ENCODE measurements at places on chromosomes 4 and X.

DNA sequence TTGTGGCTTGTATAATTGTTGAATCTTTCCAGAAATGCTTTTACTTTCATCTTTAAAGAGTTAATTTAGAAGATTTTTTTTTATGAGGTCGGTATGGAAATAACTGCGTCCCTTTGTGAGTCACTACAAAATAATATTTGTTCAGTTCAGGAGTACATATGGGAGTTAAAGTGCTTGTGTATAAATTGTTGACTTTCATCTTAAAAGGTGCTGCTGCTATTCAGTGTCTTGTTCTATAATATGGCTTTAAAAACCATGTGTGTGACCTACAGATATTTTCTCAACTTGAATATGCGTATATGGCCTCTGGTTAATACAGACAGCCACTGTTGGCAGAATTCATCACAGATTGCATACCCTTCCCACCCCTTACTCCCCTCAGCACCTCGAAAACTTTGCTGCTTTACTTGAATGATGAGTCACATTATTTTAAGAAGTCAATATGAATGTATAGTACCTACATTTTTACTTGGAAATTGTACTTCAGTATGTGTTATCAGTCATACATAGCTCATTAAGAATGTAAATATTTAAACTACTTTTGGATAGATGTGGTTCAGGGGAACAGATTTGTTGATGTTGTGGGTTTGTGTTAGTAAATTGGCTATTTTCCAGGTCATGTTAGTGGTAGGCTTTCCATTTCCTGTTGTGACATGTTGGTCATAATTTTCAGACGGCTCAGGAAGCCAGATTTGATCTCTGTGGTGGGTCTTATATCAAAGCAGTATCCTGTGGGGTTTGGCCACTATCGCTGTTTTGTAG lies 1.5 kb downstream of the CLCN3 start:
- no peak for DNase-seq

- no peak for DNase-seq
Observed at GRCh38 chr4:153510252-153511001, 44.3 kb downstream of the TMEM131L start.

- DNase-seq: no peak
Observed at GRCh38 chr4:18404642-18405041, 383.1 kb upstream of the LCORL start.

DNA sequence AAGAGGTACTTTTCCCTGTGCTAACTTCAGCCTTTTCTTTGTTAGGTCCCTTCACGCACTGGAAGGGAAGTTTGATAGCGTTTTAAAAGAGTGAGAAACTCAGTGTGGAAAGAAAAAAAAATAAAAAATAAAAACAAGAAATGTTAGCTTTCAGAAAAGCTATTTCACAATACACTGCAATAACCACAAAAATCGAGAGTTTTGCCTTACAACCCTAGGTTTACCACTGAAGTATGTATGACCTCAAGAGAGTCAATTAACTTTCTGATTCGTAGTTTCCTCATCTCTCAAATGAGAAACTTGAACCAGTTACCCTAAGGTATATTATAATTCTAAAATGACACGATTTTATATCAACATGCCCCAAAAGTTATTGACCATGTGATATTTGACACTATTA lies 93.9 kb upstream of the JADE1 start:
- no peak for DNase-seq

DNA sequence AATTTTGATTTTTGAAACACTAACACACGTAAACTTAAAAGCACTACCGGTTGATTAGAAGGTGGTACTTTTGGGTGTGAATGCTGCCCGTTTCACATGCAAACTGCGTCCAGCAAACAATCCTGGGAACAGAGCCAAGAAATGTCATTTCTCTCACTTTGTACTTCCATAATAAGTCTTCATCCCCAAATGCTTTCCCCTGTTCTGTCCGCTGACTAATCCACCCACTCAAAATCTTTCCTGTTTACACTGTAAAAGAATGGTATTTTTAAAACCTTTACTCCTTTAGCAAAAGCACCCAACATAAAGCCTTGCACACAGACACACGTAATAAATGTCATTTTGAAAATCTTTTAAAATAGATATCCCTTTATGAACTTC lies 39.1 kb upstream of the PDLIM5 start:
- DNase-seq: no peak

- no peak for DNase-seq
Observed at GRCh38 chr4:10237131-10237530, 120.5 kb upstream of the WDR1 start.

GRCh38 chr4:11931266-11931820 lies 502.6 kb upstream of the HS3ST1 start:
- DNase-seq: no peak

GRCh38 chr4:84028340-84028739 lies 470.8 kb downstream of the NKX6-1 start:
- no peak for DNase-seq

DNA sequence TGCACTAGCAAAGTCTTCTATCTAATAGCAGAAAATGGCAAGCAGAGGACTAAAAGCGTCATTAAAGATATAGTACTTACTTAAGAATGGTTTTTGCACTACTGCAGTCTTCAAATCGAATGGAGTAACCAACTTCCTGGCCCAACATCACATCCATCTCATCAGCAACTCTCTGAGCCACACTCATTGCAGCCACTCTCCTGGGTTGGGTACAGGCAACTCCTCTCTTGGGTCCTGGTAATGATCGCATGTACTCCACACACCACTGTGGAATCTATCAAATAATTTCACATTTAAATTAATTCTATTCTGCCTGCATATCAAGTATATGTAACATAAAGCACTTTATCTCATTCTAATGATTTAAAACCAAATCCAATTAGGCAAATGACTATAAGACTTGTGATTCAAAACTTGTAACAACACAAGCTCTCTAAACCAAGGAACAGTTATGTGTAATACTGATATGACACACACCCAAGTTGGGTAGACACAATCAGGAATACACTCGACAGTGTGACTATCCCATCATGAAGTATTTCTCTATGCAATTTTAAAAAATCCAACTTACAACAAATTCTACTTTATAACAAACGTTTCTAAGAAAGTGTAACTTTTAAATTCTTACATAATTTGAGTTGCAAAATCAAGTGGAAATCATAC lies 13.6 kb downstream of the DHX15 start:
- DNase-seq: no peak

DNA sequence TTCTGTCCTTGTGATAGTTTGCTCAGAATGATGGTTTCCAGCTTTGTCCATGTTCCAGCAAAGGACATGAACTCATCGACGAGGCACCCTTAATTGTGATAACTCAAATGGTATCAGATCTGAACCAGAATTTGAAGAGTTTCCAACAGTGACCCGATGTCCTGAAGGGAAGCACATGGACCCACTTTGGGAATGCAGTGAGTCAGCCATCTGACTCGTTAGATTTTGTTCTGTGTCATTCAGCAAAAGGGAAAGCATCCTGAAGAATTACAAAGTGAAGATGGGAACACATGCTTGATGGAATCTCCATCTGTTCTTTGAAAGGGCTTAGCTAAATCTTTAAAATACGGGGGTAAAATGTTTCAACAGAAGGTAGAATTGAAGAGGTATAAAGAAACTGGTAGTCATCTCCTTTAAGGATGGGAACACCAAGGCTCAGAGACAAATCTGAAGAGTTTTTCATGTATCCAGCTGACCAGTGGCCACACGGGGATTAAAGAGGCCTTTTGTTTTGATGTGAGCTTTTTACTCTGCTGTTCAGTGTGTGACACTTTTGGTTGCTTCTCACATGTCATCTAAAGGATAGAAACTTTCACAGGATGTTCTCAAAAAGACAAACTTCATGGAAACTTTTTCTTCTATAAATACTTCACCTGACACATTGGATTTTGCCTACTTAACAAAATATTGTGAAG lies 393.8 kb downstream of the INPP4B start:
- no peak for DNase-seq

DNA sequence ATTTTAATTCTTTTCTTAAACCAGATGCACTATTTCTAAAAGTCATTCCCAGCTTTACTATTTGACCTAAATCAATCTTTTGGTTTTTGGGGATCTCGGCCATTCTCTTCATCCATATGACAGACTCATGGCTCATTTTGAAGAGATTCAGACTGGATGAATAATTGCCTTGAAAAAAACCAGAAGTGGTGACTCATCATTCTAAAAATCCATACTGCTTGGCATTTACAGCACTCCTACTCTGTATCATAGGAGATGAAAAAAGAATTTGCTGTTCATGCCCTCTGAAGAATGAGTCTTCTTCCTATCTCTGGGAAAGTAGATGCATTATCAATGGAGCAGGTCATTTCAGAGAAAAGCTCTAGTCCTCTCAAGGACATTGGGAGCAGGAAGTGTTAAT lies 220.5 kb upstream of the RPS6KA3 start:
- DNase-seq: no peak

DNA sequence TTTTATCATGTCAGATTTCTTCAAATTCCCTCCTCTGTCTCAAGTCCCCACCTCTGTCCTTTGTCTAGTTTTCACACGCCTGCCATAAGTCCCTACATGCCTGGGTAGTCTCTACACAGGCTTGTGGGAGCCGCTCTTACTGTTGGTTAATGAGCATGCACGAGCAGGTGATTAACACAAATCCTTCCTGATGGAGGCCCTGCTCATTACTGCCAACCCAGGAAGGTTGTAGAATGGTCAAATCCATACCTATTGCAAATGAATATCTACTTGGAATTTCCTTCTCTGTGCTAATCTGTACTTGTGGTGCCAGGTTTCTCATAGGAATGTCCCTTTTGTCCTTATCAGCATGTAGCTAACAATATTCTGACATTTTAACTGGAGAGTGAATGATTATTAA lies 208.4 kb upstream of the HDX start:
- DNase-seq: no peak

DNA sequence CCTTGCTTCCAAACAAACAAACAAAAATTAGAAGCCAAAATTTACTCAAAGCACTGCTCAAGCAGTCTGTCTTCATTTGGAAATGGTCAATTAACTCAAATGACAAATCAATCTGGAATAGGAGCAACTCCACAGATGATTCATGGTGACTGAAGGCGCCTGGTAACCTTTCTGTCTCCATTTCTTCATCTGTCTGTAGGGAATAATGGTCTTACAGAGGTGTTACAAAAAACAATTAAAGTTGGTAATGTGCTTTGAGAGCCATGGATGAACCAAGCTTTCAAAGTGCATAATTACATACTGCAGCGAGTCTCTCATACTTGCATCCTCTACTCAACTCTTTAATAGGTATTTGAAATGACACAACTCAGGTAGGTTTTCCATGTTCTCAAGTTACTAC lies 38.3 kb upstream of the STAG2 start:
- DNase-seq: no peak

DNA sequence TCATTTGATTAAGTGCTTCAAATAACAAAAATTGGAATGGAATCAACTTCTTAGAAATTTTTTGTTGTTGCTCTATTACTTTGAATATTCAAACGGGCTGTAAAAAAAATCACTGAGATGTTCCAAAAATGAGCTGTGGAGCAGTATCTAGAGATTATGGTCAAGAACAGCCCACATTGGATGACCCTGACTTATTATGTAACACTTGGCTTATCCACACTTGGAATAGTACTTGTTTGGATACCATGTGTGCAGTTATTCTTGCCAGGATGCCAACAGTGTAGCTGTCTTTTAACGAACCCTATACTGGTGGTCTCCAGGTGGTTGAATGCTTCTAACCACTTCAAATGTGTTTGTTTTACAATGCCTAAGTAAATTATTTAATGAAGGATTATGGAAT lies 64.9 kb upstream of the CAMK2D start:
- no peak for DNase-seq

DNA sequence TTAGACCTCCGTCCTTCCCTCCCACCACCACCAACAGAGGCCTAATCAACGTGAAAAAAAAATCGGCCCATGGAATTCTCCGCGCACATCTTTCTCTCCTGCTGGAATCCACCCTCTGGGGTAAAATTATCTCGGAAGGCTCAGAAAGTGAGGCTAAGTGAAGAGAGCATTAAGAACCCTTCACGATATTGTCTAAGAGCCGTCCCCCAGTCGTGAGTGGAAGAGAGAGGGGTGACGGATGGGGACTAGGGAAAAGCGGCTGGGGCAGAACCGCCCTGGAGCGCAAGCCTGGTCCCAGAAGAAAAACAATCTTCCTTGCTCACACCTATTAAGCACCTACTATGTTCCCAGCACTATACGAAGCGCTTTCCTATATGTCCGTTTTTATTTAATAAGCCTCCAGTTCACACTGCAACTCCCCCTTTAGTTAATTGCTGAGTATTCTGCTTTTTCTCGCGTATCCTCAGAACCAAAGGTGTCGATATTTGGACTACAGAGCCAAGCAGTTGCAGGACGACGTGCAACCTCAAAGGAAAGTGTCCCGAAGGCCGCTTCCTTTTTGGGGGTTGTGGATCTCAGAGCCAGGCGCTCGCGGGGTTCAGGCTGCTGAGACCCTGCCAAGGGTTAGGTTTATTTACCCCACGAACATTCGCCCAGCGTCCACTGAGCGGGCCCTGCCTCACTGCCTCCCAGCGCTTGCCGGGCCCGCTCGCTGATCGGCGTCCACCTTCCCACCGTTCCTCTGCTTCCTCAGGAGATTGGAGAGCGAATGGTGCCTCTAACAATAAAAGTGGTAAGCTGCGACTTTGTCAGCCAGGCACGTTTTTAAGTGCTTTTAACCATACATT lies 889 bp downstream of the MGARP start:
- no peak for DNase-seq

DNA sequence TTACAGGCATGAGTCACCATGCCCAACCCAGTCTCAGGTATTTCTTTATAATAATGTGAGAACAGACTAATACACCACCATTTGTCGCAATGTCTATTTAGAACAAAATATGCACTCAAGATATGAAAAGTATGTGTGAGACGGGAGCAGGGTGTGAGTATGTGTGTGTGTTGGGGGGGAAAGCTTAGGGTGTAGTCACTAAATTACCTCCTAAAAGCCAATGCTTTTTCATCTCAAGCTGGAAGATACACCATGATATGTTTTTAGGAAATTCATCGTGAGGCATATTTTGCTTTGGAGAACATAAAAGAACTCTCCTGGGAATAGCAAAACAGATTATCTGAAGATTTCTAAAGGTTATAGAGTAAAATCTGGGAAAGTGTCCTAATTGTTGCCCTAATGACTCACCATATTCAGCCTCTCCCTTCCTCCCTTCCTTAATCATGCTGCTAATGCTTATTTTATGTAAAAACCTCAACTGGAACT lies 262.7 kb downstream of the PDHA2 start:
- no peak for DNase-seq

DNA sequence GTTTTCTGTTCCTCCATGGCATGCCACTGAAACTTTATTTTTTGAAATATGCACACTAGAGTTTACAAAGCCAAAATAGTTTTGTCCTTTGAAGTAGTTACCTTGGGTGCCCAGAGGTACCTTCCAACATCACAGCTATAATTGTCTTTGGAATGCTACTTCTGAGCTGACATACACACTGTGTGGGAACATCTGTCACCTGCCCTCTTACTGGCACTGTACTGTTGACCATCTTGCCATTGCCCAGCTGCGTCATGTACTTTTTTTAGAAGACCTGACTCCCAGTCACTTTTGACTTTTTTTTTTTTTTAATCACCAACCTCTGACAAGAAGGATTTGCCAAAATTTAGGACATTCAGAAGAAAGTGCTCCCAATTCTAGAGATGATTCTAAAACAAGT lies 200.5 kb upstream of the CXorf66 start:
- no peak for DNase-seq

- DNase-seq: no peak
Observed at GRCh38 chr4:53963781-53964180, 100.6 kb downstream of the CHIC2 start.

GRCh38 chr4:89152972-89153371 lies 41.6 kb downstream of the TIGD2 start:
- no peak for DNase-seq
